ENCODE measurements at places on chromosomes 13 and 19. TPM values are rescaled to one million over a fixed set of nuclear protein-coding genes. Genes with fewer than 3 reads are reported as not detected.

IGLON5 gene
- not detected for total RNA-seq

FCGBP gene
- 5.8 TPM for total RNA-seq

FBN3 gene
- total RNA-seq = 0.03 TPM

SWSAP1 gene
- 3.4 TPM for total RNA-seq

ERF gene
- total RNA-seq = 54.5 TPM

PRODH2 gene
- not detected for total RNA-seq

TTC9B gene
- not detected for total RNA-seq

PTGIR gene
- total RNA-seq = 8.8 TPM

UCHL3 gene
- total RNA-seq = 38.1 TPM

CLIP3 gene
- total RNA-seq = 1.7 TPM

COX6B2 gene
- not detected for total RNA-seq

MBD3L3 gene
- not detected for total RNA-seq

KLK3 gene
- not detected for total RNA-seq

EFNB2 gene
- total RNA-seq = 0.16 TPM

IZUMO2 gene
- total RNA-seq = not detected

Data from activated CD8-positive, alpha-beta T cell treated with anti-CD3 and anti-CD28 coated beads, Interleukin-2, amount 10 ng/mL, durations not matched to agents 7 days and 5 days (primary cell).